GM10248 (cell line): ENCODE measurements at places on chromosomes 1 and 21.

- no peak for DNase-seq
Observed at GRCh38 chr1:199311478-199312262, 672.8 kb downstream of the PTPRC start.

DNA sequence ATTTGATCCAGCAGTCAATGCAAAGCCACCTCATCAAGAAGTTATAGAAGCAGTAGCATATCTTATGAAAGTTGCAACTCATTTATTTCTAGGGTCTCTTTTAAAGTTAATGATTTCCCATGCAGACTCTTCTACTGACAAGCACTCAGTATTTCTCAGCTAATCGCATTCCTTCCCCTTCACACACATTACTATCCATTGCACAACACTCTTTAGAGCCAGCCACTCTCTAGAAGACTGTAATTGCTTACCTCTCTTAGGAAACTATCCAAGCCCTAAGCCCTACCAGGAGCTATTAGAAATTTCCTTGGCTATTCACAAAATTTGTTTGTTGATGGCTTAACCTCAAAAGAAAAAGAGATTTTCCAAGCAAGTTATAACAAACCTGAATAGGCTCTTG, 106.0 kb downstream of the ADAMTS1 start:
- no peak for DNase-seq

GRCh38 chr1:30830537-30830936, 73.0 kb upstream of the LAPTM5 start:
- DNase-seq, result no peak

GRCh38 chr1:39063775-39064174, 37.6 kb downstream of the NDUFS5 start:
- no peak for DNase-seq

- no peak for DNase-seq
Observed at GRCh38 chr21:38266732-38267131, 9.9 kb downstream of the KCNJ15 start.

DNA sequence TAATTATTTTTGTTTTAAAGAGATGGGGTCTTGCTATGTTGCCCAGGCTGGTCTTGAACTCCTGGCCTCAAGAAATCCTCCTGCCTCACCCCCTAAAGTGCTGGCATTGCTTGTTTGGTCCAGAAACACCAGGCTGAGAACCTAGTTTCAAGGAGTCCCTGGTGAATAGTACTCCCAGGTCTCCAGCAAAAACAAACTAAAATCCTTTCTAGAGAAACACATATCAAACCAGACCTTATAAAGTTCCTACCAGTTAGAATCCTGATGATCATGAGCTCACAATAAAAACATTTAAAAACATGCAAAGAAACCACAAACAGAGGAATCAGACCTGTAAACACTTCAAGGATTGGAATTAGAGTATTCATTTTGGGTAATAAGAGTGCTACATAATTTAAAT, 34.4 kb upstream of the PADI1 start:
- DNase-seq, result no peak

GRCh38 chr1:81690676-81691453, 109.9 kb upstream of the ADGRL2 start:
- DNase-seq, result no peak

DNA sequence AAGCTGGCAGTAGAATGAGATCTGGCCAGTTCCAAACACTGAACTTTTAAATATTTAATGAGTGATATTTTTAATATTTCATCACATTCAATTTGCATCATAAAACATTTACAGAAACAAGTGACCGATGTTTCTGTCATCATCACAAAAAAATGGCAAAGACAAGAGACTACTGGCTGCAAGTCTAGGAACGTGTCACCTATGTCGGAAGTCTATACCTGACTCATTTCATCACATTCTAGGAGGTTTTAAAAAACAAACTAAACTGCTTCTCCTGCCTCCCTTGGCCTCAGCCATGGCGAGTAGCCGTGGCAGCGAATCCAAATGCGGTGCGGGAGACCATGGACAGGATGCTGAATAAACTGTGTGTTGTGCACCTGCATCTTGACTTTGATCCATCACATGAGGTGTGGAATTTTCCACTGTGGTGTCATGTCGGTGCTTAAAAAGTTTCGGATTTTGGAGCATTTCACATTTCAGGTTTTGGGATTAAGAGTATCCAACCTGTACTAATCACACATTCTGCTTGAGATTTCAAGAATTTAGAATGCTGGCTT, 43.1 kb downstream of the CLSTN1 start:
- no peak for DNase-seq

DNA sequence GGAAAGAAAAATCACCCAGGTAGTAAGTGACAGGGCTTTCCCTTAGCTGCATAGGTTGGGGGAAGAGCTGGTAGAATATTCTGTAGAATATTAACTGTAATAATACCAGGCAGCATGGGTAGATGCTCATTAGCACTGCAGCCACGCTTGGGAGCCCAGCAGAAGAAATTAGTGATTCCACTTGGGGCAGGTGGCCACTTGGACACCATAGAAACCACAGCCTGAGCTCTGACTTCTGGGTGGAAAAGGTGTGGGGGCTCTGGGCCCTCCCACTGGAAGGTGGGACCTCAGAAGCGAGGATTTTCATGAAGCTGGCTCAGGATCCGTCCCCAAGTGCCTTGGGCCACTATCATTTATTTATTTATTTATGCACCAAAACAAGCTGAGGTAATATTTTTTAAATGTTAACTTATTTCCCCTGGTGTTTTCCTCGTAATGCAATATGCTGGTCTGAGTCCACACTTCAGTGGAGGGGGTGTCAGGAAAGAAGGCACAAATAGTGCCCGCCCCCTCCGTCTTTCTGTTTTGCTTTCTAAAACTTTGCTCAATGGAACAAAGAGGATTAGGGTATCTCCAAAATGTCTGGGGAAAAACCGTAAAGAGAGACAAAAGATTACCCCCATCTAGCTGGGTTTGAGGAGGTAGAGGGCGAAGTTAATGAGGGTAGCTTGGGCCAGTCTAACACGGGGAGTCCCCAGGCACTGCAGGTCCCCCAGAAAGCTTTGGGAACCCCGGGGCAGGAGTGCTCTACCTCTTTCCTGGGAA, 75.2 kb upstream of the GADD45A start:
- DNase-seq, result no peak

- DNase-seq, result no peak
Observed at GRCh38 chr1:15760520-15761211, 2.1 kb downstream of the FBLIM1 start.

DNA sequence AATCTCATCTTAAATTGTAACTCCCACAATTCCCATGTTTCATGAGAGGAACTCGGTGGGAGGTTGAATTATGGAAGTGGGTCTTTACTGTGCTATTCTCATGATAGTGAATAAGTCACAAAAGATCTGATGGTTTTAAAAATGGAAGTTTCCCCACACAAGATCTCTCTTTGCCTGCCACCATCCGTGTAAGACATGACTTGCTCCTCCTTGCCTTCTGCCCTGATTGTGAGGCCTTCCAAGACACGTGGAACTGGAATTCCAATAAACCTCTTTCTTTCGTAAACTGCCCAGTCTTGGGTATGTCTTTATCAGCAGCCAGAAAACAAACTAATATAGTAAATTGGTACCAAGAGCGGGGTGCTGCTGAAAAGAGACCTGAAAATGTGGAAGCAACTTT, 761.6 kb upstream of the RGS18 start:
- no peak for DNase-seq

GRCh38 chr21:34649400-34649799, 19.4 kb upstream of the CLIC6 start:
- no peak for DNase-seq

DNA sequence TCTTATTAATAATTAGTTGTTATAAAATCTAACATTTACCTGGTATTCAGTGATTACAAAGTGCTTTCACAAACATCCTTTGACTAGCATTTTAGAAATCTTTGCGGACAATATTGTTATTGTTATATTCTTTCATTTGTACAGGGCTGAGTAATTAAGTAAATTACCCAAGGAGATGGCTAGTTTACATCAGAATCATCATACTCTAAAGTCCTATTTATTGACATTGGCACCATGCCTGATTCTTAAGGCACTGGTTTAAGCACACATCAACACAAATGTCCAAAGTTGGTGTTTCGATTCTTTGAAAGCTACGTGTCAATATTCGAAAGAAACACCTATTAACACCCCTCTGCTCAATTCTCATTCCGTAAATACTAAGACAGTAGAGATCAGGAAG, 424.6 kb upstream of the CHRM3 start:
- DNase-seq, result no peak

- no peak for DNase-seq
Observed at GRCh38 chr1:107378866-107379265, 238.0 kb downstream of the NTNG1 start.

DNA sequence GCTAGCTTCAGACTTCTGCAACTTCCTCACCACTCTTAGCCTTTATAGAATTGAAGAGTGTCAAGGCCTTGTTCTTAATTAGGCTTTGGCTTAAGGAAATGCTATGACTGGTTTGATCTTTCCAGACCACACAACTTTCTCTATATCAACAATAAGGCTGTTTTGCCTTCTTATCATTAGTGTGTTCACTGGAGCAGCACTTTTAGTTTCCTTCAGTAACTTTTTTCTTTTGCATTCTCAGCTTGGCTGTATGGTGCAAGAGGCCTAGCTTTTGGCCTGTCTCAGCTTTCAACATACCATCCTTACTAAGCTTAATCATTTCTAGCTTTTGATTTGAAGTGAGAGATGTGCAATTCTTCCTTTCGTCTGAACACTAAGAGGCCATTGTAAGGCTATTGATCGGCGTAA, 8.6 kb downstream of the PRKACB start:
- no peak for DNase-seq

DNA sequence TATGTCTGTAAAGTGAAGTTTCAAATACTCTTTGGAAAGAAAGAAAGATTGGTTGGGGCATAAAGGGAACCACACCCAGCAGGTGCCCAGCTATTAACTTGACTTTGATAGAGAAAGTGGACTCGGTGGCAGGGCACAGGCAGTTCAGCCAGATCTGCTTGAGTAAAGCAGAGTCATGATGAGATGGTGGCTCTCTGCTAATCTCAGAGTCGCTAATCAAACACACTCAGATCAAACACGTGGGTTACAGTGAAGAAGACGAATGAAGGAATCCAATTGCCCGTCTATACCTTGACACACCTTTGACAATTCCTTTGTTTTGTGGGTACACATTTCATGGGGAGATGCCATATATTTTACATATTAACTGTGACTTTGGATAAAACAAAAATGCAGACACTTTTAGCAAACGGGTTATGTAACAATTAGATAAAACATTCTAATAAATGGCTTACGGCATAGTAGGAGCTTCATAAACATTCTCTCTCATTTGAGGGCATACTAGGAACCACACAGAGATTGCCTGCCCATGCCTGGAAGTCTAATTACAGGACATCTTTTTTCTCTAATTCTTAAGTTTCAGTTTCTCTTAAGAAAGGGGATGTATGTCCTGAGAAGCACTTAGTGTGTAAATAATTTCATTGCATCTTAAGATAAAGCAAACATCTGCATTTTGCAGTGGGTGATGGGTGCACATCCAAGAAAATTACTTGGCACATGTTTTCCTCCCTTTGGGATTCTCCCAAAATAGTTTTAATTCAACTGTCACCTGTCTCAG, 7.2 kb downstream of the CBR1 start:
- peak; percentile 31 for DNase-seq

GRCh38 chr1:17553975-17554700, 14.6 kb downstream of the ARHGEF10L start:
- no peak for DNase-seq

- no peak for DNase-seq
Observed at GRCh38 chr1:208127792-208128529, 116.2 kb downstream of the PLXNA2 start.

DNA sequence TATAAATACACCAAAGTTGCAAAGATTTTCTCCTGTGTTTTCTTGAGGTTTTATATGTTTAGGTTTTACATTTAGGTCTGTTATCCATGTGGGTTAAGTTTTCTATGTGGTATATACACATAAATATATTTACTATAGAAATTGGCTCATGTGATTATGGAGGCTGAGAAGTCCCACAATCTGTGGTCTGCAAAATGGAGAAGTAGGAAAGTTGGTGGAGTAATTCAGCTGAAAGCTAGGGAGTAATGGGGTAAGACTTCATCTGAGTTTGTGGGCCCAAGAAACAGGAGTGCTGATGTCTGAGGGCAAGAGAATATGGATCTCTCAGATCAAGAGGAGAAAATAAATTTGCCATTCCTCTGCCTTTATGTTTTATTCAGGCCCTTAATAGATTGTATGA, 146.0 kb downstream of the GPATCH2 start:
- no peak for DNase-seq

DNA sequence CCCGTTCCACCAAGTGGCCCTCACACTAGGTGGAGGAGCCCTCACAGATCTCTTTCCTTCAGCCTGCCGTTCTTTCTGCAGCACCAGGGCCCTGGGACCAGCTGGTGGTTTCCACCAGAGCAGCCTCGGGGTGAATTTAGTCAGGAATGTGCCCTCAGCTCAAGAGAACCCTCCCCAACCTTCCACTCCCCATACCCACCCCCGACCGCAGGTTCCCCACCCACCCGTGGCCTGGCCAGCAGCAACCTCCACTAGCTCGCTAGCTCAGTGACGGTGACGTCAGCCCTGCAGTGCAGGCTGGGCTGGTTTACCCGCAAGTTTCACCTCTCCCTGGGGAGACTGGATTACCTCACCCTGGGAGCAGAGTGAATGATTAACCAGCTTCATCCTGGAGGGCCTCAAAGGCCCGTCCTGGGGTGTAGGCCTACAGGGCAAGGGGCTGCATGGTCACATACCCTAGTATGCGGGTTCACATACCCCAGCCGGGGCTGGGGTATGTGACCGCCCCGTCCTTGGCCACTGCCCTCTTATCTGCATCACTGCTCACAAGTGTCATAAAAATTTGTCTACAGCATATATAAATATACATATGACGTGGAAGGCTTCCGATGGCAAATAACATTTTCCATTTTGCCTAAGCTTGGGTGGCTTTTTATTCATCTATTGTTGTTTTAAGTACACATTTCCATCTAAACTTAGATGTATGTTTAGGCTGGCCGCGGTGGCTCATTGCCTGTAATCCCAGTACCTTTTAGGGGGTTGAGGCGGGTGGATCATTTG, 24.5 kb downstream of the ELF3 start:
- DNase-seq, result peak; percentile 66

- DNase-seq, result no peak
Observed at GRCh38 chr1:11920239-11920903, 5.9 kb downstream of the KIAA2013 start.

DNA sequence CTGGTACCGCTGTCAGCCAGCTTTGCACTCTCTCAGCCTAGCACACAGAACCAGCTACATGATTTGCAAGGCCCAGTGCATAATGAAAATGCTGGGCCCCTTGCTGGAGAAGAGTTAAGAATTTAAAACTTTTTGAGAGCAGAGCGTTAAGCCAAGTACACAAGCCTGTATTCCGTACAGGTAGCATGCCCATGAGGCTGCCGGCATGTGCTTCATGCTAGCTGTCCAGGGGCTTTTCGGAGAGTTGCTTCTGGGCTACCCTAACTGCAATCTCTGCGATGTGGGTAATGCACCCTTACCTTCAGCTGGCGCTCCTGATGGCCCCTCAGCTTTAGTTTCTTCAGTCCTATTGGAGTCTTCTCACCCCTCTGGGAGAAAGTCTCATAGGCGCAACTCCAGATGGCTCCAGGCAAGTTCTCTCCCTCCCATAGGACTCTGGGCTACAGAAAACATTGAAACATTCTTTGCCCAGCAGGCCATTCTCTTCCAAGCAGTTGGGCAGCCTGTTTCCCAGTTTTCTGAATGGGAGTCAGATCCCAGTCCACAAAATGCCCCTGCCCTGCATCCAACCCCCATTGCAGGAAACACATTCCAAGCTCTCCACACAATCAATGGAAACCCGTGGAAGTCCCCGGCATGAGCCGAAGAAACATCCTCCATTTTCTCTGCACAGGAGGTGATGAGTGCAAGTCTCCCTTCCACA, 5.7 kb upstream of the AKT3 start:
- no peak for DNase-seq

- DNase-seq, result no peak
Observed at GRCh38 chr1:119910618-119911017, 14.3 kb upstream of the ADAM30 start.

GRCh38 chr1:12083766-12084165, 20.7 kb downstream of the TNFRSF8 start:
- no peak for DNase-seq
